ENCODE measurements at places on chromosomes 5 and 9. TPM values are rescaled to one million over a fixed set of nuclear protein-coding genes. Genes with fewer than 3 reads are reported as not detected.

The PCDHA2 gene
- not detected for total RNA-seq

The PPIC gene
- 34.3 TPM for total RNA-seq

DNA sequence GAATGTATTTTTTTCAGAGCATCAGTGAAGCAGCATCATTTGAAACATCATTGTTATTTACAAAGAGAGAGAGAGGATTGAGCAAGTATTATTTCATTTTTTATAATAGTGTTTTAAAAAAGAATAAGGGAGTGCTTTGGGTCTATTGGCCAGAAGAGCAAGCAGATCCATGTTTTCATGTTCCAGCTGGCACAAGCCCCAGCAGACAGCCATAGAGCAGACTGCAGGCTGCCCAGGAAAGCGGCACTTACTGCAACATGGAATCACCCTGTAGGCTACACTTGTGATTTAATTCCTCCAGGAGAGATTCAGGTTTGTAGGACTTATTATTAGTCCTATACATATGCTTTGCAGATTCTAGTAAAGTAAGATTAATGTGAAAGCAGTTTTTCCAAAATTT is 407.0 kb upstream of the GRAMD2B start:
- DNase-seq = no peak

- DNase-seq = no peak
Measured at GRCh38 chr9:132230605-132231004, 68.7 kb downstream of the NTNG2 start.

DNA sequence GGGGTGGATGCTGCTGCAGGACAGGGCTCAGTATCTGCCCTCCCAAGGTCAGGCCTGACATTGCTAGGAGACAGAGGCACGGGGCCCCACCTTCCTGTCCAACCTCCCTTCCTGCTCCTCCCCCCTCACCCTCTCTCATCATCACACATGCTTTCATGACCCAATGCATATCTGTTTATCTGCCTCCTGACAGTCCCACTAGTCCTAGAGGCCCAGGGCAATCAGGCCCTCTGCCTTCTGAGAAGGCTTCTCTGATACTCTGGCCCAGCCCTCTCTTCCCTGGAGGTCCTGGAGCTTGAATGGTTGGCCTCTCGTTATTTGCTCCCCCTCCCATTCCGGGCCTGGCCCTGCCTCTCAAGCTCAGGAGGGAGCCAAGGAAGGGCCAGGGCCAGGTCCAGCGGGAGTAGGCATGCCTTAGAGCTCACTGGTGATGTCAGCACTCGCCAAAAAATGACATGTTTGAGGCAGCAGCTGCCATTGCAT is 90.6 kb upstream of the SAP30L start:
- no peak for DNase-seq

GRCh38 chr5:77322406-77322805 is 111.9 kb downstream of the PDE8B start:
- no peak for DNase-seq

DNA sequence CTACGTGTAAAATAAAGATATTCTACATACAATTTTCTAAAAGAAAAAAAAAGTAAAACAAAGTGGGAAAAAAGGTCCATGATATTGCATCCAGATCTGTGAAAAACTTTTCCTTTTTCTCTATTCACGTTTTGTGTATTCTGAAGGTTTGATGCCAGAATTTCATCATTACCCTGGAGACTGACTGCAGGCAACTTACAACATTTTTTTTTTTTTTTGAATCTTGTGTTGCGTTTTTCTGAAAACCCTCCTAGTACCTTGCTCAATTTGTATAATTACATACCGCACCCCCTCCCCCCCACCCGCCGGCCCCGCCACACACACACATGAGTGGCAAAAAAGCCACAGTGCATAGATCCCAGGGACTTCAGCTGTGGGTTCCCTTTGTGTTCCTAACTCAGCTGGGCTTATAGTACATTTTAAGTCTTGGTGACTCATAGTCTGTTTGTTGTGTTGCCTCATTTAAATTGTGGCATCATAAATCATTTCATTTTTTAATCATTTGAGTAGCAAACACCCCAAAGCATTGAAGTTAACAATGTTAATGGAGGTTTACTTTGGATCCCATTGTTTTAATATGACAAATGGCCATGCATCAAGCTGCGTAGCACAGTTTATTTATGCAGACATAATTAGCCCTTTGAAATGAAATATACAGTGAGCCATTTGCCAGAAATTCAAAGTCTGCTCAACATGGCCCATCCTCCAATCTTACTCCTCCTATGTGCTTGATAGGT is 36.0 kb downstream of the PRDM6 start:
- no peak for DNase-seq

DNA sequence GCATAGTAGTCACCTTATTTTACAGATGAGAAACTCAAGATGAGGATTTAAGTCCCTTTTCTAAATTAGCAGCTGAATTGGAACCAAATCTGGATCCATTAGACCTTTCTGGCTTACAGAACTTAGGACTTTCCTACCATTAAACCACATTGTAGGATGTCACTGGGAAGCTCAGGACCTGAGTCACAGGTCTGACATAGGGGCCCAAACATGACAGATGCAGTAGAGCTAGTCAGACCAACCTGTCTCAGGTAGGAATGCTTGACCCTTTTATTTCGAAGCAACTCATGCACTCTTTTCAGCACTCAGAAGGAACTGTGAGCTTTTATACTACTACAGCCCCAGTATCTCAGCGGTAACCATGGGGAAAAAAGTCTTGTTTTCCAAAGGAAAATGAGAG is 2.6 kb downstream of the RAB24 start:
- DNase-seq = no peak

Measured in mesenteric fat pad (tissue), 1 donor.